ENCODE measurements at places on chromosomes 1 and 21. TPM values are rescaled to one million over a fixed set of nuclear protein-coding genes. Genes with fewer than 3 reads are reported as not detected.

The SDCCAG8 gene
- total RNA-seq: 31.6 TPM

The UBE4B gene
- total RNA-seq: 77.2 TPM

- no peak overlapping the region for H3K4me3 ChIP-seq
- H3K27me3 ChIP-seq: peaks cover 12% of the 10 kb centered on the region
- DNase-seq: no peak
These were observed 14.4 kb downstream of the PRR9 start for GRCh38 chr1:153231785-153232184.

The ELAVL4 gene
- total RNA-seq: 3.6 TPM

The MPL gene
- total RNA-seq: not detected

The SPSB1 gene
- total RNA-seq: 5.5 TPM

DNA sequence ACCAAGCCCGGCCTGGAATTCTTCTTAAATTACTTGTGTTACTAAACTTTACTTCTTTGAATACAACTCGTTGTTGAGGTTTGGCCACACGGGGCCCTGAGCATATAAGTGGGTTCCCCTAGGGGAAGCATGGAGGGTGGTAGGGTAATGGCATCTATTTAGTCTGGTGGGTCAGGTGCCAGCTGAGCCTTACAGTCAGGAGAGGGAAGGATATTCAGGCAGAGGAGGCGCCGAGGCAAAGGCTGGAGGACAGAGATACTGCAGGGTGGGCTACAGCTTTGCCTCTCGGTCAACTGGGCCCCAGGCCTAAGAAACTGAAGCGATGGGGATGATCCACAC lies 424 bp upstream of the NECAP2 start:
- H3K27me3 ChIP-seq: no peaks in the 10 kb centered on the region
- DNase-seq: no peak
- H3K4me1 ChIP-seq: peaks cover 10% of the 10 kb centered on the region
- peaks cover 4% of the 10 kb centered on the region for H3K36me3 ChIP-seq
- H3K27ac ChIP-seq: peak overlapping the region; percentile 92

GRCh38 chr1:53153752-53154151 lies 11.3 kb upstream of the SLC1A7 start:
- H3K4me3 ChIP-seq: no peak overlapping the region
- no peak for DNase-seq
- no peaks in the 10 kb centered on the region for H3K4me1 ChIP-seq
- H3K27ac ChIP-seq: no peak overlapping the region
- peaks cover 38% of the 10 kb centered on the region for H3K27me3 ChIP-seq
- H3K36me3 ChIP-seq: no peaks in the 10 kb centered on the region

The PLA2G4A gene
- total RNA-seq: 1.00 TPM

The TMEM52 gene
- total RNA-seq: 1.8 TPM

DNA sequence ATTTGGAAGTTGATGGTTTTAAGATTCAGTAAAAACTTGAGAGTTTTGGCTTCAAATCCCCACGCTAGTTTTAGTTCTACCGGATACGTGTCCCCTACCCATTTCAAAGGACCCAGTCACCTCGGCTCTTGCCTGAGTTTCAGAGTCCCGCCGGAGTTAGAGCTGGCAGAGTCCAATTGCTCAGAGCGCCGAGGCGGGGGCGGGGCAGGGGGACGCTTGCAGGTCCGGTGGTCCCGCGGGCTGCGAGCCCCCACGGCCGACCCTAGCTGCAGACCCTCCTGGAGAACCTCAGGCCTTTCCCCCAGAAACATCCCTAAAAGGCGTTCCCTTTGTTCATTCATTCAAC lies 765 bp upstream of the VPS45 start:
- no peaks in the 10 kb centered on the region for H3K27me3 ChIP-seq
- DNase-seq: peak; percentile 42
- H3K4me1 ChIP-seq: peaks cover 21% of the 10 kb centered on the region
- H3K27ac ChIP-seq: peak overlapping the region; percentile 100
